ENCODE measurements at places on chromosomes 5 and 9. TPM values are rescaled to one million over a fixed set of nuclear protein-coding genes. Genes with fewer than 3 reads are reported as not detected.

The MEF2C gene
- 8.0 TPM for total RNA-seq

- H3K4me3 ChIP-seq = no peak overlapping the region
- no peaks in the 10 kb centered on the region for H3K36me3 ChIP-seq
- H3K27ac ChIP-seq = no peak overlapping the region
- DNase-seq = peak; percentile 31
- no peaks in the 10 kb centered on the region for H3K27me3 ChIP-seq
- H3K4me1 ChIP-seq = no peaks in the 10 kb centered on the region
These were observed 716.5 kb downstream of the MTRR start for GRCh38 chr5:8585230-8586018.

DNA sequence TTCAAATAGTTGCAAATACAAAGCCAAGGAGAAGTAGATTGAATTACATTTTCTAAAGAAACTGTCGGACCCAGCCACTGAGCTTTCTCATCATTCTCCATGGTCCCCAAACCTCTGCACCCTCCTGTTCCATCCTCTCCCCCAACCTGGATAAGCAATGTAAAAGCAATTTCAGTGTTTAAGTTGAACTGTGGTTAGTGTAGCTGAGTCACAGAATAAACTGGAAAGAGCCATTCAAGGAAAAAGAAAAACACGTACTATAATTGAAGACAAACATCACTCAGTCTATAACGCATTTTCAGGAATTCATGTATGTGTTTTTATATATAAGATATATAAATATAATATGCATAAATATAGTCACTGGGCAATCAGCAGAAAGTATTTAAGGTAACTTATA lies 54.1 kb upstream of the TMEM161B start:
- H3K27me3 ChIP-seq = no peaks in the 10 kb centered on the region
- H3K36me3 ChIP-seq = no peaks in the 10 kb centered on the region
- no peak overlapping the region for H3K27ac ChIP-seq
- no peak overlapping the region for H3K4me3 ChIP-seq
- H3K4me1 ChIP-seq = peaks cover 7% of the 10 kb centered on the region

GRCh38 chr9:135607401-135608293 lies 31.7 kb downstream of the GLT6D1 start:
- no peak for DNase-seq
- H3K27me3 ChIP-seq = no peaks in the 10 kb centered on the region
- no peaks in the 10 kb centered on the region for H3K4me1 ChIP-seq
- H3K27ac ChIP-seq = no peak overlapping the region
